Activated naive CD8-positive, alpha-beta T cell treated with anti-CD3 and anti-CD28 coated beads for 36 hours (primary cell): ENCODE measurements at places on chromosomes 4 and X.

DNA sequence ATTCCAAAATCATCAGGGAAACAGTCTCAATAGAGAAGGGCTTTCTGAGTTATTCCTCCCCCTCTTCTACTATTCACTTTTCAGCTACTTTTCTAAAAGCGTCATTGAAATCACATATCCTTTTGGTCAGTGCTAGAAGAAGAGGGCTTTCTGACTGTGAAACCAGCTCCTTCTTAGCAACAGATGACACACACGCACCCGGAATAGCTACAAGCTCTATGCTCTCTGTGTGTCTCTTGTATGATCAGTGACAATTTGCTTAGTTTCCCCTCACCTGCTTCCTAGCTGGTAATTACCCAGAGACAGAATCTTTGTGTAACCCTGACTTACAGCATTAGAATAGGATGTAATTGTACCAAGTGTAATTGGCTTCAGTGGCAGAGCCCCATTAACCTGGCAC is 268.1 kb upstream of the SLITRK2 start:
- no peak for DNase-seq

DNA sequence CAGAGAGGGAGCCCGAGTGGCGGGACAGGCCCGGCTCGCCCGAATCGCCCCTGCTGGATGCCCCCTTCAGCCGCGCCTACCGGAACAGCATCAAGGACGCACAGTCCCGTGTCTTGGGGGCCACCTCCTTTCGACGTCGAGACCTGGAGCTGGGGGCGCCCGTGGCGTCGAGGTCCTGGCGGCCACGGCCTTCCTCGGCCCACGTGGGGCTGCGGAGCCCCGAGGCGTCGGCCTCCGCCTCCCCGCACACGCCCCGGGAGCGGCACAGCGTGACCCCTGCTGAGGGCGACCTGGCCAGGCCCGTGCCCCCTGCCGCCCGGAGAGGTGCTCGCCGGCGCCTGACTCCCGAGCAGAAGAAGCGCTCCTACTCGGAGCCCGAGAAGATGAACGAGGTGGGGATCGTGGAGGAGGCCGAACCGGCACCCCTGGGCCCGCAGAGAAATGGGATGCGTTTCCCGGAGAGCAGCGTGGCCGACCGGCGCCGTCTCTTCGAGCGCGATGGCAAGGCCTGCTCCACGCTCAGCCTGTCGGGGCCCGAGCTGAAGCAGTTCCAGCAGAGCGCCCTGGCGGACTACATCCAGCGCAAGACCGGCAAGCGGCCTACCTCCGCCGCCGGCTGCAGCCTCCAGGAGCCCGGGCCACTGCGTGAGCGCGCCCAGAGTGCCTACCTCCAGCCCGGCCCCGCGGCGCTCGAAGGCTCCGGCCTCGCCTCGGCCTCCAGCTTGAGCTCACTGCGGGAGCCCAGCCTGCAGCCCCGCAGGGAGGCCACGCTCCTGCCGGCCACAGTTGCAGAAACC is 156.9 kb downstream of the SOWAHB start:
- no peak for DNase-seq

DNA sequence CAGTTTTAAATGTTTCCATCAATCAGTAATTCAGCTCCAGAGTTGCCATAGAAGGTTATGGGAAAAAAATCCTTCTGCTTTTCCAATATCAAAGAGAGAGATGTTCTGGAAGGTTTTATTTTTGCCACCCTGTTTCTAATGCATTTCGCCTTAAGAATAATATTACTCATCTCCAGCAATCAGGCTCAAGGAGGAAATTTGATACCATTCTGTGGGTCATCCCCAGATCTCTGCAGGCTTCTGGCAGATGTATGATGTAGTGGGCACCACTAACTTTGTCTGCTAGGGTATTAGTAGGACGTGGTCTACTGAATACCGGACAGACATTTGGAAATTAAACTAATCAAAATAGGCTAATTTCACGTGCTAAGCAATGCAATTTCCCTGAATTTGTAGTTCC is 645.4 kb upstream of the TENM3 start:
- DNase-seq = no peak

- no peak for DNase-seq
Measured at GRCh38 chr4:98249831-98250230, 11.4 kb upstream of the RAP1GDS1 start.

GRCh38 chrX:15474028-15474427 is 19.1 kb downstream of the PIR start:
- no peak for DNase-seq

DNA sequence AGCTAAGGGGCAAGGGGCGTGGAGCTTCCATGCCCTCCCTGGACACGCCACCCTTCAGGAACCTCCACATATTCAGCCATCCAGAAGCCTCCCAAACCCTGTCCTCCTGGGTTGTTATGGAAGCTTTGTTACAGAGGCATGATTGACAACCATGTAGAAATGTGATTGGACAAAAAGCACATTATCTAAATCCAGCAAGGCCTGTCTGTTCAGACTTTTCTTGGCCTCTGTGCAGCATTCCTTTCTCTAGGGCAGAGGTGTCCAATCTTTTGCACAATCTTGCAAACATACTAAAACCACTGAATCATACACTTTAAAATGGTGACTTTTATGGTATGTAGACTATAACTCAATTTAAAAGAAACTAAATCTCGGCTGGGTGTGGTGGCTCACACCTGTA is 12.7 kb downstream of the STEEP1 start:
- no peak for DNase-seq

DNA sequence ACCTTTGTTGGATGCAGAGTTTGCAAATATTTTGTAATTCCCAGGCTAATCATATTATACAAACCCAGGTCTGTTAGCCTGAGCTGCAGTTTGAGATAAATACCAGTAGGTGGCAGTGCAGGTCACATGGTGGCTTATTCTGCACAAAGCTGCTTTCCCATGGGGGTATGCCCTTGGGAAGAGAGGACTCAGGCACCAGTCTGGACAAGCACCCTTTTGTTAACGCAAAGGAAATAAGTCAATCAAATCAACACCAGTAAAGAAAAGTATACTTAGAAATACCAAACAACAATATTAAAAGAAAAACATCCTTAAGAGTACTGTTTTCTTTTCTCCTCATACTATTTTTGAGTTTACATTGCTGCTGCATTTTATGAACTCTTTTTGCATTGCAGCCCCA is 389.0 kb upstream of the ZFP42 start:
- no peak for DNase-seq

DNA sequence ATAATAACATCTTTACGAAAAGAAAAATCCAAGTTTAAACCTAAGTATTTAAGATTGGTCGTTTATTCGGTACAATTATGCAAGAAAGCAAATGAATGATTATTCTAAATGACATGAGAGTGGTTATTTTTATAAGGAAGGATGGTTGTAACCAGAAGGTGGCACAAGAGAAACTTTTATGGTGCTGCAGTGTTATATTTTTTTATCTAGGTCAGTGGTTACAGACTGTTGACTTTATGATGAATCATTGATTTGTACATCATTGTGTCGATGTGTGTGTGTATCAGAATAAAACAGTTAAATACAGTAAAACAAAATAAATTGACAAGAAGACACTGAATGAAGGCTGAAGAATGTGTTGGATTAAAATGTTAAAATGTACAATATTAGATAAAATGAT is 9.8 kb downstream of the DCAF8L2 start:
- no peak for DNase-seq

GRCh38 chr4:109611045-109611646 is 51.1 kb downstream of the MCUB start:
- DNase-seq = no peak

GRCh38 chr4:1573830-1574459 is 110.2 kb downstream of the FAM53A start:
- DNase-seq = no peak

- DNase-seq = no peak
Measured at GRCh38 chr4:77493120-77493752, 112.4 kb upstream of the CXCL13 start.

GRCh38 chr4:144831971-144832370 is 186.0 kb downstream of the HHIP start:
- DNase-seq = no peak

DNA sequence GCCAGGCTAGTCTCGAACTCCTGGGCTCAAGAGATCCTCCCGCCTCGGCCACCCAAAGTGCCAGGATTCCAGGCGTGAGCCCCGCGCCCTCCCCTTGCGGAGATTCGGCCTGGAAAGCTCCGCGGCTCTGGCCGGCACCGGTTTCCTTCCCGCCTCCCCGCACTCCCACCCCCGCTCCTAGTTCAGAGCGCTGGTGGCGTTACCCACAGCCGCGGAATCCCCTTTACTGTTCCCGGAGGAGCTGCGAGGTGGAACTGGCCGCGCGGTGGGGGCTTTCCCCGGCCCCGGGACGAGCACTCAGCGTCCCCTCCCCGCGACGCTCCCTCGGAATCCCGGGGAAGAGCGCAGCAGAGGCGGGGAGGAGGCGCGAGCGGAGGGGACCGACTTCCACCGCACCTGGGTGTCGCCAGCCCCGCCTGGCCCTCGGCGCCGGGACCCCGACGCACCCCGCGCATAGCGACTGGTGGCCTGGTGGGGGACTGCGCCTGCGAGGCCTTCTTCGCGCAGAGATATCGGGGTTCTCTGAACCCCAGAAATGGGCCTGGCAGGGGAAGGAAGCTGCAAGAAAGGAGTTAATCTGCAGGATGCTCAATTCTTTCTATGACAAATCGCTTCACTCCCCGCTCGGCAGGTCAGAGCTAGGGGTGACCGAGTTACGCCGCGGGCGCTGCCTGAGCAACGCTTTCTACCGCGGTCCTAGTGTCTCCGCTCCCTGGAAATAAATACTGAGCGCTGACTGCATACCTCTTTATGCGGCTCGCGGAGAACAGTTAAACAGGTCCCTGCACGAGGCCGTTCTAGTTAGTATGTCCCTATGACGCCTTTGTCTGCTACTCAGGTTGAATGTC is 14.6 kb upstream of the SLC25A4 start:
- DNase-seq = peak; percentile 55

GRCh38 chr4:140020457-140021361 is 133.3 kb downstream of the MAML3 start:
- no peak for DNase-seq

DNA sequence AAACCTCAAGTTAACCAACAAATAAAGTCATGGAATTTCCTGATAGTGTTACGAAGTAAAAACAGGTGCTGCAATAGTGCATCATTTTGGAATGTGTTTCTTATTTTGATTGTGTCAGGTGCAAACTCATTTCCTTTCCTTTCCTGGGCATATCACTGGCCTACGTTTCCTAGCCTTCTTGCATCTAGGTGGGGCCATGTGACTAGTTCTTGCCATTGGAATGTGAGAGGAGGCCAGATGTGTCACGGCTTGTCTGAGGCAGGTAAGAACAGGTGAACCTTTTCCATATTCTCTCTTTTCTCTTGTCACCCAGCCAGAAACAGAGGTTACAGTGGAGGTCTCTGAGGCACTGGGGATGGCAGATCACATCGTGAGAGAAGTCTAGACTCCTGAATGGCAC is 868.0 kb downstream of the RPA4 start:
- no peak for DNase-seq

- no peak for DNase-seq
Measured at GRCh38 chrX:10841579-10841978, 221.2 kb upstream of the MID1 start.
